ENCODE measurements at places on chromosomes 3 and 15.

- no peak for DNase-seq
Measured at GRCh38 chr3:108393128-108393900, 97.0 kb downstream of the HHLA2 start.

GRCh38 chr3:81778678-81779182, 17.3 kb upstream of the GBE1 start:
- no peak for DNase-seq

GRCh38 chr15:85649372-85649771, 145.4 kb downstream of the KLHL25 start:
- no peak for DNase-seq

GRCh38 chr3:169283951-169284350, 379.6 kb downstream of the MECOM start:
- DNase-seq = no peak

DNA sequence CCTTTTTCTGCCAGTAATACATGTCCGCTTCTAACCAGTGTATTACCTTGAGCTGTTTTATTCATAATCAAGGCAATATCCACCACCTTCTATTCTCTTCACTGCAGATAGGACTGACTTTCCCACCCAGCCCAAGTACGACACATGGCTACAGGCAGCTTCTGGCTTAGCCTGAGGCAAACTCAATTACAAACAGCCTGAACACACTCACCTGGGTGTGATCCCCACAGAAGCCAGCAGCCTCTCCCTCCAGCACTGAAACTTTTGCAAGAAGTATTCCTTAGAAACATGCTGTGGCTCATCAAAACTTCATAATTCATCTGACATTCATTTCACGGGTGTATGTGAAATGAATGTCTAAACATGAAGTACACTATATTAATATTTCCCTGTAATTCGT, 13.5 kb upstream of the KCNMB3 start:
- no peak for DNase-seq

DNA sequence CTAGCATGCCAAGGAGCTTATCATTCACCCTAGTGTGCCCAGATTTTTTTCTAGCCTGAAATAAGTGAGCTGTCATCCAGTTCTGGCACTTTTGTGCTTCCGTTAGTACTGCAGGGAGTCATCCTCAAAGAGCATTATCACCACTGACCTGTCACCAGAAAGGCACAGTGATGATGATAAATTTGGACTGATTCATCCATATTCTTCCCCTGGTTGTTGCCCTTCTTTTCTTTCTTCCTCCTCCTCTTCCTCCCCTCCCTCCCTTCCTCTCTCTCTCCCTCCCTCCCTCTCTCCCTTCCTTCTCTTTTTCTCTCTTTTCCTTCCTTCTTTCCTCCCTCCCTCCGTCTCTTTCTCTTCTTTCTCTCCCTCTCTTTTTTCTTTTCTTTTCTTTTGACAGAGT, 21.3 kb downstream of the SLC35G2 start:
- DNase-seq = no peak

GRCh38 chr3:143241481-143241951, 121.9 kb downstream of the CHST2 start:
- no peak for DNase-seq

DNA sequence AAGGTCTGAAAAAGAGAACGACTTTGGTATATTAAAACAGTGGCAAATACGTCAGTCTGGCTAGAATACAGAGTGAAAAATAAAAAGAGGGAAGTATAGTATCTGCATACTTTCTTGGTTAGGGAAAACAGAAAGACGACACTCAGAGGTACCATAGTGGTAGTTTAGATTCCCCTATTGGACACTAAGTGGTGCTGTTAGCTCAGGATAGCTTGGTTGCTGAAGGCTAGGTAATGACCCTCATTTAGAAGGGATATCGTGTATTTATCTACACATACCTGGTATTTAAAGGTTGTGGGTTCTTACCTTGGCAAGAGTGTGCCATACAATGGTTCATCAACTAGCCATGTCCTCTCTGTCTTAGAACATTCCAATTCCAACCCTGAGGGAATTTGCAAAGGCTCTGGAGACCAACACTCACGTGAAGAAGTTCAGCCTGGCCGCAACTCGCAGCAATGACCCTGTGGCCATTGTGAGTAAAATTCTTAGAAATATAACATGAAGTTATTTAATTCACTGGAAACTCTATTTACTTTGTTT, 31.0 kb downstream of the TMOD2 start:
- DNase-seq = no peak

DNA sequence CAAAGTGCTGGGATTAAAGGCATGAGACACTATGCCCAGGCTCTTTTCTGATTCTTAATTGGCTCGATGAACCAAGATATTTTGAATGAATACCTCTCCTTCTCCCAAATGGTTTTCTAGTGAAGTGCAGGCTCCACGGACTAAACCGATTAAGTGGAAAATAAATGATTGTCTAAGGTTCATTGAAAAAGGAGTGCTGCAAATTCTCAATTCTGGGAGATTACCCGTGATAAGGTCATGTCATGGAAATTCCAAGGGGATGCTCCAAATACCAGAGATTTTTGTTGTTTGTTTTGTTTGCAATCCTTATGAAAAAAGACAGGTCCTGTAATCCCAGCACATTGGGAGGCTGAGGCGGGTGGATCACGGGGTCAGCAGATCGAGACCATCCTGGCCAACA, 406.9 kb upstream of the TBL1XR1 start:
- DNase-seq = no peak
